ENCODE measurements at places on chromosomes 3 and 15. TPM values are rescaled to one million over a fixed set of nuclear protein-coding genes. Genes with fewer than 3 reads are reported as not detected.

The MOBP gene
- total RNA-seq = not detected

The MELTF gene
- 9.0 TPM for total RNA-seq

The CFAP44 gene
- 47.2 TPM for total RNA-seq

- peak overlapping the region; percentile 59 for H3K4me3 ChIP-seq
- H3K27ac ChIP-seq = peak overlapping the region; percentile 99
- H3K27me3 ChIP-seq = no peaks in the 10 kb centered on the region
- H3K4me1 ChIP-seq = peaks cover 49% of the 10 kb centered on the region
- no peak for DNase-seq
Observed at GRCh38 chr3:52454250-52454937, 553 bp upstream of the TNNC1 start.

DNA sequence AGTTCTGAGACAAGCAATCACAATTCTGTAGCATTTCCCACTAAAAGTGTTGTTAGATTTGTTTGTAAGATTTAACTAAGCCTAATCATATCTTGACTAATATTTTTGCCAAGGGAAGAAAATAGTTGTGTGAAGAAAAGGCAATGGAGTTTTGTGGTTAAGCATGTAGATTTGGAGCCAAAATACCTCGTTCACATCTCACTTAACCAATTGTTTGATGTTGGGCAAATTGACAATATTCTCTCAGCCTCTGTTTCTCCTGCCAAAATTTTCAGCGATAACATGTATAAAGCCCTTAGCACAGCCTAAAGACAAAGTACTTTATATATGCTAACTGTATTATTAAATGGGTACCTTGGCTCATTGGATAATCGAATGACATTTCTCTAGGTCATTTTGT, 20.5 kb upstream of the CDIN1 start:
- H3K36me3 ChIP-seq = no peaks in the 10 kb centered on the region
- no peaks in the 10 kb centered on the region for H3K27me3 ChIP-seq
- peak; percentile 22 for DNase-seq
- H3K27ac ChIP-seq = no peak overlapping the region
- no peak overlapping the region for H3K4me3 ChIP-seq

DNA sequence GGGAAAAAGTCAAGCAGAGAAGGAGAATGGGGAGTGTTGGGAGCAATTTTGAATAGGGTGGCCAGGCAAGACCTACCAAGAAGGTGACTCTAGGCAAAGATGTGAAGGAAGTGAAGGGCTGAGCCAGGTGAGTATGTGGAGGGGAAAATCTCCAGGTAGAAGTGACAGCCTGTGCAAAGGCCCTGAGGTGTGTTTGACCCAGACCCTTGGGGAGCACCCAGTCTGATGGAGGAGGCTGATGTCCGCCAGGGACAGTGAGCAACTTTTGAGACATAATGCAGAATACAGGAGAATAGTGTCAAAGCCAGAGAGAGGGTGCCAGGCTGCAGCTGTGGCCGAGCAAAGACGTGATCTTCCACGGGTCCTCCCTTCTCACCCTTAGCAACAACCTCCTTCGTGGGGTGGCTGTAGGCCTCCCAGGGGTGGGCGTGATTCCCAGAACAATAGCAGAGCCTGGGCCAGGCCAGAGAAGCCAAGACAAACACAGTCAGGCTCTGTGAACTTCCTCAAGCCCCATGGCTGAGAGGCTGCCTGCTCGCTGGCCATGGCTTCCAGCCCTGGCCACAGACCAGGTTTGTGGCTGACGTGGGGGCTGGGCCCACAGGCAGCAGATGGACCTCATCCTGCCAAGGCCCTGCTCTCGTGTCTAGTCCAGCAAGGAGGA, 58.1 kb downstream of the SLC6A6 start:
- no peaks in the 10 kb centered on the region for H3K36me3 ChIP-seq
- no peaks in the 10 kb centered on the region for H3K27me3 ChIP-seq
- no peak overlapping the region for H3K4me3 ChIP-seq
- H3K4me1 ChIP-seq = peaks cover 5% of the 10 kb centered on the region
- DNase-seq = peak; percentile 99

DNA sequence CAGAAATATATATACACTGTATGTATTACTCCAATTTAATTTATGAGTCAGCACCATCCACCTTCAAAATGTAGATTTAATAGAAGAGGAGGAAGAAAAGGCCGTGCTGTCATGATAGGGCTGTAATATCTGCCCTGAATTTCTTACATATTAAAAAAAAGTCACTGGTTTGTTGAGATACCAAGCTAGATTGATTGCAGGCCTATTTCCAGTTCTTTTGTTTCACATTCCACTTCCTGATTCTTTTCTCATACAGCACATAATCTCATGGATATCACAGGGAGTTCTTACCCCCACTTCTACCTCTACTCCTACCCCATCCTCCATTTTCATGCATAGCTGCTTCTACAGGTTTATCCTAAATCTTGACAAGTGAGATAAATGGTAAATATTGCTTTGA, 290.3 kb downstream of the ZBTB20 start:
- DNase-seq = no peak
- H3K36me3 ChIP-seq = no peaks in the 10 kb centered on the region
- H3K4me1 ChIP-seq = no peaks in the 10 kb centered on the region
- no peak overlapping the region for H3K4me3 ChIP-seq

DNA sequence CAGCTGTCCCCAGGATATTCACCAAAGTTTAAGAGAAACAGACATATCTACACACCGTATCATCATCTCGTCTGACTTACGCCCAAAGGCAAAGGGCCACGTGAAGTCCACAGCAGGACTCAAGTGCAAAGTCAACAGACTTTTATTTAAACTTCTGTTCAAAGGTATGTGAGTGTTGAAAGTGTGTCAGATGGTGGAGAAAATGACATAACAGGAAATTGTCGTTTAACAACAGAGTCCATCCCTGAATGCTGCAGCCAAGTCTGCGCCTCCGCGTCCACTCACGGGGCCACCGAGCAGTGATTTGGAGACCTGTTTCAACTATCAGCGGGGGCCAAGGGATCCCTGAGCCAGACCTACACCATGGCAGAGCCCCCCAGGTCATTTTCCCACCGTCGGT, 165.6 kb downstream of the XXYLT1 start:
- DNase-seq = no peak
- no peak overlapping the region for H3K4me3 ChIP-seq
- no peak overlapping the region for H3K27ac ChIP-seq

DNA sequence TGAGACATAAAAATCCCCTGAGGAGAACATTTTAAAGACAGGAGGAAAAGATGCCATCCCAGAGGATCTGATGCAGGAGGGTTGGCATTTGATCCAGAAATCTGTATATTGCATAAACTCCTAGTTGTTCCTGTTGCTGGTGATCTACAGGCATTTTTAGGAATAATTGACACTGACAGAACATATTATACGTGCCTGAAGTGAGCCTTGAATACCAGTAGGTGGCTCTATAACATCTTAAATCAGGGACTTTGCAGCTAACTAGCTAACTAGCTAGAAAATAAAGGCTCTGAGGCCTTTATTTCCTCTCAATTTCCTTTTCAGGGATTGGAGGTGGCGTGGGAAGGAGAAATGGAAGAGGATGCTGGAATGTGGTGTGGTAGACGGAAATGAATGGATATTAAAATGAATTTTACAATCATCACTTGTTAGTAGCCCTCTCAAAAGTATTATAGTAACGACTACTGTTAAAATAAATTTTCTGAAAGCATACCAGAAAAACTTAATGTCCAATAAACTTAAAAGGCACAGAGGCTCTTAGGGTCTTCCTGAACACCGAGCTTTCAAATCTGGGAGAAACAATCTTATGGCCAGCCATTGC, 73.8 kb upstream of the ZBED2 start:
- no peaks in the 10 kb centered on the region for H3K36me3 ChIP-seq
- peak; percentile 74 for DNase-seq
- H3K27me3 ChIP-seq = peaks cover 22% of the 10 kb centered on the region

GRCh38 chr15:47888385-47889100, 171.2 kb downstream of the SEMA6D start:
- H3K4me1 ChIP-seq = no peaks in the 10 kb centered on the region
- no peak for DNase-seq
- no peak overlapping the region for H3K27ac ChIP-seq
- H3K36me3 ChIP-seq = no peaks in the 10 kb centered on the region

DNA sequence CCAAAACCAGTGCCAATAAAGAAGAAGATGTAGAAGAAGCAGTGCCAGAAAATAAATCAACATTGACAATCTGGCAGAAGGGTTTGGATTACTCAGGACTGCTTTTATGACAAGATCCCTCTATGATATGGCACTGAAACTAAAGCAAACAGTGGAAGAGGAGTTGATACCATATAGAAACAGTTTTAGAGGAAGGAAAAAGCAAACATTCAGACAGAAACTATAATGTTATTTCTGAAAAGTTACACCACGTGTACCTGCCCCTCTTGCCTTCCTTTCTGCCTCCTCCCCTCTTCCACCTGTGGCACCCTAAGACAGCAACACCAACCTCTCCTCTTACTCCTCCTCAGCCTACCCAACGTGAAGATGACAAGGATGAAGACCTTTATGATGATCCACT, 63.0 kb downstream of the SFMBT1 start:
- no peaks in the 10 kb centered on the region for H3K27me3 ChIP-seq
- H3K36me3 ChIP-seq = no peaks in the 10 kb centered on the region
- H3K4me1 ChIP-seq = no peaks in the 10 kb centered on the region
- no peak for DNase-seq

Data from cardiac muscle cell (in vitro differentiated cells and primary cell).